ENCODE measurements at places on chromosomes 12 and 14.
A peak's percentile ranks its signal among the peaks of the same experiment; 100 is the strongest.

DNA sequence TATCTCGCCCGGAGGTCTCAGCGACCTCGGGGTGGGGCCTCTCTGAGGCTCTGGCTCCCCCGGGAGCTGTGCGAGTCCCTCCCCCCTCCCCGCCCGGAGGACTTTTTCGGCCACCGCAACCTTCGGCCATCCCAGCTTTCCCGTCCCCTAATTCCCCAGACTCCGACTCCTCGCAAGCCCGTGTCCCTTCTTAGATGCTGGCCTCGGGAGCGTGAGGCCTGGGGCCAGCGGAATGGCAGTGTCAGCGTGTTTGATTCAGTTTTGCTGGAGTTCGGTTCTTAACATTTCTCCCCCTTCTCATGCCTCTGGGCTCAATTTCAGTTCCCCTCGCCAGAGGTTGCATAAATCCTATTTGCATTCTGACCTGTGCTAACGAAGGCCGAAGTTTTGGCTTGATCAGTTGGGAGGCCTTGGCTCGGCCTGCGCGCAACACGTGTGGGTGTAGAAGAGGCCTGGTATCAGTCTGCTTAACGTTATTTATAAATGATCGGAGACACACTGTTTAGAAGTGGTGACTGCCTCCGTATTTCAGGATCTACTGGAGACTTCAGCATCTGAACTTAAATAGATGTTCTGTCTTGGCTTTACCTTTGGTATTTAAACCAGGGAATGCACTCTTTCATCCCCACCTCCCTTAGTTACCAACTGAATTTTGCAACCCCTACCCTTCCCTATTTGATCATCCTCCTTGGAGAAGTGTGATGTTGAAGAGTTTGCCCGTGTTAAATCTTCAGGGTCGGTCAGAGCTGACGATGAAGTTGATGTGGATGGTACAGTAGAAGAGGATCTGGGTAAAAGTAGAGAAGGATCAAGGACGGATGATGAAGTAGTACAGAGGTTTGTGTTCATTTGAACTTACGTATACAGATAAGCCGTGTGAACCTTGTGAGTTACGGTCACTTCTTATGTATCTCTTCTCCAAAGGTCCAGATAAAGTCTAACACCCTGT is 851 bp downstream of the HSP90B1 start:
- no peak for DNase-seq

- no peak for DNase-seq
Observed at GRCh38 chr12:50055831-50056638, 1.4 kb upstream of the ASIC1 start.

DNA sequence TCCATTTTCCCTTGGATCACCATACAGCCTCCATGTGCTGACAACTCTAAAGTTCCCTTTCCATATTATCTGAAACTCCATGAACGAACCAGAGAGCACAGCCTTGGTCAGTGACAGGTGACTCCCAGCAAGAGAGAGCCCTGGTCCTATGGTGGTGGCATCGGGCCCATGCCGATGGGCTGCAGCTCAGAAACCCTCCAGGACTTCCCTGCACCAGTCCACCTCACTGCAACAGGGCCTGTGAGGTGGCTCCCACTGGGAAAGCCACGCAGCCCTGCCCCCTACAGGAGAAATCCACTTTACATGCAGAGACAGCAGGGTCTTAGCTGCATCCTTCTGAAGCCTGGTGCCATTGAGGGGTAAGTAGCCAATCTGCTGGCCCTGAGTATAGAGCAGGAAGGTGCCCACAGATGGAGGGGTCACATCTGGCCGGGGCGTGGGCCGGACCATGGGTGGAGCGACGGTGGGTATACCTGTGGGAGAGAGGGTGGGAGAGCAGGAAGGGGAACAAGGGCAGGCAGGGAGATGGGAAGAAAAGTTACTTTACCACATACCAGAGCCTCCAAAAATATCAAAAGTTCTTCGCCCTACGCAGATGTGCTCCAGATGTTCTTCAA is 24.7 kb downstream of the RTRAF start:
- no peak for DNase-seq

DNA sequence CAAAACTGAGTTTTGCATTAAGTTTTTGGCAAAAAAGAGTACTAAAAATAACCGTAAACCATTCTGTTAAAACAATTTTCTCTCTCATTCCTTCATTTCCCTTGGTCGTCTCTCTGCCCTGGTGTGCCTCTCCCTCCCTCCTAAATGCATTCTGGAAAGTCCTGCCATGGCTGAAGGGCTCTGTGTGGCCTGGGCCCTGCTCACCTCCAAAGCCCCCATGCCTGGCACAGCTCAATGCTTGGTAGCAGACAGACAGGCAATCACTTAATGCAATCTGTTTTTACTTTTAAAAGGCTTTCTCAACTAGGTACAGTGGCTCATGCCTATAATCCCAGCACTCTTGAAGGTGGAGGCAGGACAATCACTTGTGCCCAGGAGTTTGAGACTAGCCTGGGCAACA is 47.8 kb downstream of the CDC42BPB start:
- no peak for DNase-seq

- no peak for DNase-seq
Observed at GRCh38 chr12:53051881-53052412, 2.1 kb downstream of the TNS2 start.

GRCh38 chr12:101407436-101408345 is at the start of gene ARL1:
Gene ARL1 (minus strand): TSS chr12:101407772. CDS start chr12:101407645, 127 bp downstream.
- DNase-seq: peak; percentile 70

DNA sequence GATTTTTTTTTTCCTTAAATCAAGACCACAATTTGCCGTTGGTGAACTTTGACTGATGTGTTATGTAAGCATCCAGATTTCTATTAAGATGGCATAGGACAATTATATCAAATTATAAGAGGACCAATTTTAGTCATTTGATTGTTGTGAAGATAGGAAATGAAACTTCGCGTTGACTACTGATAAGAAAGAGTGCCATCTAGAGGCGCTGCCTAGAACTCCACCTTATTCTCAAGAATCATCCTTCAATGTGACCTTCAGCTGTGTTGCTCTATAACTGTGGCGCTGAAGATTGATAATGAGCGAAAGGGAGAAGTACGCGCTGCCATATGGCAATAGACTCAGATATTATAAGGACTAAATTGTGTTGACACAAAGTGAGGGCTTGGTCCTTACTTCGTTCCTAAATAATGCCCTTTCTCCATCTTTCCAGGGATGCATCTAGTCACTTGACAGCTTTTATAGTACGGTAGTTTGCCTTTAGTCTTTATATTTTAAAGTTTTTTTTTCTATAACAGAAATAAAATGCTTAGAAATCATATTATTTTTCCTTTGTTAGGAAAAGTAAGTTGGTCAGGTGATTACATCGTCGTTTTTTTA is 350.8 kb upstream of the STXBP6 start:
- DNase-seq: no peak

GRCh38 chr12:88235183-88235833 is 93.2 kb downstream of the TMTC3 start:
- no peak for DNase-seq

GRCh38 chr14:49865431-49865859 is 12.9 kb upstream of the NEMF start:
- DNase-seq: no peak

DNA sequence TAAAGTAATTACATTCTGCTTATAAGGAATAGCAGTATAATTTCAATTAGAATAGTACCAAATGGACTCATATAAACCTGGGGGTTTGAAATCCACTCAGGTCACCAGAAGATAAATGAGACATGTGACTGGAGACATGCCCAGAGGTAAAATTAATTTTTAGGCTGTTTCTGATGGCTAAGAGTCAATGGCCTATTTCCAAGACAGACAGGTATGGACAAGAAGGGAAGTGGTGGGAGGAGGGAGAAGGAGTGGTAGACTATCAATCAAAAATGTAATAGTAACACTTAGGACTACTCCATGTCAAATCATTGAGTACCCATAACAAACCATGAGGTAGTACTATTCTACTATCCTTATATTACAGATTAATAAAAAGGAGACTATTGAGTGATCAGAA is 544.0 kb downstream of the GALC start:
- no peak for DNase-seq

GRCh38 chr12:80469681-80470080 is 25.6 kb downstream of the PTPRQ start:
- DNase-seq: no peak

- peak; percentile 27 for DNase-seq
Observed at GRCh38 chr12:106919910-106920544, 35.7 kb upstream of the TMEM263 start.

GRCh38 chr12:25424211-25424731 is 128.8 kb downstream of the LMNTD1 start:
- no peak for DNase-seq

- no peak for DNase-seq
Observed at GRCh38 chr14:47674543-47675465, 601 bp downstream of the MDGA2 start.

GRCh38 chr12:98224584-98225221 is 290.7 kb upstream of the TMPO start:
- DNase-seq: no peak

DNA sequence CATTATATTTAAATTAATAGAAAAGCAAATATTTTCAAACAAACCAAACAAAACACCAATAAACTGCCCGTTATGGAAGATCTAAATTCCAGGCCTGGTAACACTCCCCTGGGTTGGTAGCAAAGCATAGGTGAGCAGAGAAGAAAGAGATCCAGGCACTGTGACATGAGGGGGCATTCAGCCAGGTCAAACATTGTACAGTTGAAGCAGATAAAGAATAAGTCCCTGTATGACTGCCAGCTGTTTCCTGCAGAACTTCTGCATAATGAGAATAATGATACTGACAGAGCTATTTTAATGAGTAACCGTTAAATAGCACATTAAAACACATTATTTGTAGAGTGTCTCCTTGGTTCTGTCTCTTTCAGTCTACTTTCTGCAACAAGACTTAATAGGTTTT is 35.4 kb downstream of the SLC38A1 start:
- no peak for DNase-seq

GRCh38 chr12:123237646-123238329 is 4.6 kb downstream of the MTRFR start:
- no peak for DNase-seq

DNA sequence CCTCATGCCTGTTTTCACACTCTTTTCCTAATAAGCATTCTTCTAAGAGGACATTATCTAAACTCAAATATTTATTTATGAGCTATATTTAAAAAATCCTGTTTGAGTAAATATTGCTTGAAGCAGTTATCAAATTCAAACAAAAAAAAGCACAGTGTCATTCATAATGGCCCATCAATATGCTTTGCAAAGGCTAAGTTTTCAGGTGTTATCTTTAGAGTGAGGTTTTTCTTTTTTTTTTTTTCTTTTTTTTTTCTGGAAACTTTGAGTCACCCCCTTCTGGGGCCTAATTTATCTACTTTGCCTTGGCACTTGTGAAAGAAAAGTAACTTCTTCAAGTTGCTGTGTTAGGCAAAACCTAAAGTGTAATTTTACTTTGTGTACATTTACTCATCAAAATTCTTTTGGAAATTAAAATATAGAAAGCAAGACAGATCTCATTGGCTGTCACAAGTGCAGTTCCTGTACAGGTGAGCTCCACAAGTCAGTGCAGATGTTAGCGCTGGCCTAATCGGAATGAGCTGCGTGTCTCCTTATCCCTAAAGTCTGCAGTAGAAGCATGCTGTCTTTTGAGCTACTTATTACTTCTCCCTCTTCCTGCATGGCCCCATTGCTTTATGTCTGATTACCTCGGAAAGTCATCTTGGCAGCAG is 53.3 kb downstream of the GLT1D1 start:
- no peak for DNase-seq

- no peak for DNase-seq
Observed at GRCh38 chr12:65427646-65428045, 149.2 kb downstream of the MSRB3 start.

DNA sequence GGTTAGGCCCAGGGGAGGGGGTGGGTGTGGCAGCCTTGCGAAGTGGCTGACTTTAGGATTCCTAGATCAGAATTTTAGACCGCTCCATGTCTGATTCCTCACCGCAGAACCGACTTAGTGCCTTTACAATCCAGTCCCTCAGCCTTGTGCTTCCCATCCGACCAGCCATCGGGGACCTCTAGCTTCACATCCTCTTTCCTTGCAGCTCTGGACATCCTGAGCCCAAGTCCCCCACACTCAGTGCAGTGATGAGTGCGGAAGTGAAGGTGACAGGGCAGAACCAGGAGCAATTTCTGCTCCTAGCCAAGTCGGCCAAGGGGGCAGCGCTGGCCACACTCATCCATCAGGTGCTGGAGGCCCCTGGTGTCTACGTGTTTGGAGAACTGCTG is 557 bp downstream of the COPS7A start:
- DNase-seq: no peak

- no peak for DNase-seq
Observed at GRCh38 chr14:56650979-56651378, 71.4 kb downstream of the TMEM260 start.

- DNase-seq: no peak
Observed at GRCh38 chr14:23335623-23336022, 14.4 kb downstream of the PABPN1 start.

GRCh38 chr14:85178864-85179263 is 351.1 kb upstream of the FLRT2 start:
- no peak for DNase-seq

DNA sequence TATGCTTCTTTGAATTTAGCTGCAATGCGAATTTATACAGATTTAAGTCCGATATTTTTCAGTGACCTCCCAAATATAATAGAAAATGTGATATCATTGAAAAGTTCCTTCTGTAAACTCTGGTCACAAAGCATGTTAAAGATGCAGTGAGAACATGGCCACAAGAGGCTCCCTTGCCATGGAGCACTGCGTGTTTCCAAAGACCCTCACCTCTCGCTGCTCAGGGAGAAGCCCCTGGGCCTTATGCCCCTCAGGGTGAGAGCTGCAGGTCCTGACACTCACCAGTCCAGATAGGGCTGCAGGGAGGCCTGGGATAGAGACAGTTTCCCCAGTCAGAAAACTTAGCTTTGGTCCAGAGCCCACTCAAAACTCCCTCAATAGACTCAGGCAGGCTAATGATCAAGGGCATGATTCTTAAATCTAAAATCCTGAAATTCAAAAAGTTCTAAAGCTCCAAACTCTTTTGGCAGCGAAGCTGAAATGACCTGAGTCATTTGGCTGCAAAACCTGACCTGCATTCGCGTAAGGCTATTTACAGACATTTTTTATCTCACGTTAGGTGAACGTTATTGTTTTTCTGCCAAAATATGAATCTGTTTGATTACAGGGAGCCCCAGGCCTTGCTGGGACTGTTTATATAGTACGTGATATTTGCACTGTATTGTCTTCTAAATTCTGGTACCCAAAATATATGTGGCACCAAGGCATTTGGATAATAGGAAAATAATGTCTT is 67.8 kb downstream of the CAPZA3 start:
- DNase-seq: no peak

- DNase-seq: no peak
Observed at GRCh38 chr12:114626-115211, 48.2 kb downstream of the IQSEC3 start.
